Cardiac septum (tissue), 1 donor: ENCODE measurements at places on chromosomes 5 and 9. TPM values are rescaled to one million over a fixed set of nuclear protein-coding genes. Genes with fewer than 3 reads are reported as not detected.
A peak's percentile ranks its signal among the peaks of the same experiment; 100 is the strongest.

DNA sequence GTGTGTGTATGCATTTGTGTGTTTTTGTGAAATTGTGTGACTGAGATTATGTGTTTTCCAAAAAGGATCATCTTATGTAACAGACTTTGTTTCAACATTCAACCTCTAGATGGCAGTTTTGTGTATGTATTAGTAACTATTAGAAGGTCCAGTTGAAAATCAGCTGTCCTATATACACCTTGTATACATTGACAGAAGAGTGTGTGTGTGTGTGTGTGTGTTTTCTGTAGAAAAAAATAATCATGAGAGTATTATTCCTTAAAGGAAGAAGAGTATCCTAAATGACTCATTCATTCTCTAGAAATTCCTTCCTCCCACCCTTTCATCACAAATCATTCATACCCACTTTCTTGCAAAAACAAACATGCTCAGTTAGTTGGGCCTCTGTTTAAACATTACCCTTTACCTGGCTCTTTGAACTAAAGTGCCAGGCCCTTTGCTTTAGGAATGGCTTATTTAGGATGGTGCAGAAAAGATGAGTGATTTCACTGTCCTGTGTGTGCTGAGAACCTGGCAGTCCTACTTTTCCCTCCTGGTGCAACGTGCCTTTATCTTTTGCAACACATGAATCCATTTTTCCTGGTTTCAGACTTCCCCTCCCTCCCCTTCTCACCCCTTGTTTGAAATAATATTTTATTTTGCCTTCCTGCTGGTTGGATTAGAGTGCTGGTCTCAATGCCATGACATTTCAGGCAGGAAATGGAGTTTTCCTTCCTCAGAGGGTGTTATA, 152.2 kb downstream of the ARHGAP26 start:
- no peak for DNase-seq

Gene ZNG1A
- total RNA-seq: 15.5 TPM

- DNase-seq: peak; percentile 12
Observed at GRCh38 chr9:90012949-90013348, 408.1 kb downstream of the GADD45G start.

Gene DMRT2
- total RNA-seq: 0.19 TPM

Gene PFN3
- not detected for total RNA-seq

DNA sequence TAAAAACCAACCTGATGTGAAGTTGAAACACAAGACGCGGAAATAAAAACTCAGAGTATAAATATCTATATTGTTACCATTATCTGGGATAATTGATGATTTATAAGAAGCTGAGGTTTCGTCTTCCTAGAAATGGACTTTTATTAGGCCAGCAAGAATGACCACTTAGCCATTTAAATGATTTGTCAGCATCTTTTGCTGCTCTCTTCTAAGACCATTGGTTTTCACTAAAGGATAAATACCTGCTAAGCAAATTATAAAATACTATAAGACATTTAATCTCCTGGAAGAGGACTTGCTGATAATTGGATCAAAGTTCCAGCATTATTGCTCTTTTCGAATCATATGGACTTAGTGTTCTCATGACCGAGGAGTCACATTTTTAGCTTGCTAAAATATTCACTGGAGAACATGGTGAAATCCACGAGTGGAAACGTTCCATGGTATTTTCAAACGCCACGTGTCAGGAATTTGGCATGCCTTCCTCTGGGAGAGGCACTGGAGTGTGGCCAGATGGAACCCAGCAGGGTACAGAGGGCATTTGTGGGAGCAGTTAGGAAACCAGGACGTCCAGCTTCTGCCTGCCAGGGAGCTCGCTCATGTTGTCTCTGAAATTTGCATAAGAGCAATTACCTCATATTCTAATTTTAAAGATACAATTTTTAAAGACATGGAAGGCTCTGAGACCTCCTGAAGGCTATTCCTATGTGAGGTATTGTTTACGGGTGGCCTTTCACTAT, 43.1 kb downstream of the TNFAIP8 start:
- no peak for DNase-seq

DNA sequence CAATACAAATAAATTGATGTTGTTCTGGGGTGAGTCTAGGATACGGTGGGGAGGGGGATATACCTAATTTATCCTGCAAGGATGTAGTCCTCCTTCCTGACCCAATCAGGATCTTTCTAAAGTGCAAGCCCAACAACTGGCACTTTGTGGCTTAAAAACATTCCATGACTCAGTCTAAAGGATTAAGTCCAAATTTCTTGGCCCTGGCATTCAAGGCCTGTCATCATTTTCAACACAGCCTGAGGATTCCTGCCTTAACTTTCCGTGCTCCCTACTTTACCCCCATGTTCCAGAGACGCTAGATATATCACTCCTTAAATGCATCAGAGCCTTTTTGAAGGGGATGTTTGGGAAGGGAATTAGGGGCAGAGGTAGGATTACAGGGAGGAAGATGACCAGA, 1.0 kb downstream of the FAM221B start:
- no peak for DNase-seq

- DNase-seq: no peak
Observed at GRCh38 chr5:143614831-143615230, 197.1 kb upstream of the HMHB1 start.

DNA sequence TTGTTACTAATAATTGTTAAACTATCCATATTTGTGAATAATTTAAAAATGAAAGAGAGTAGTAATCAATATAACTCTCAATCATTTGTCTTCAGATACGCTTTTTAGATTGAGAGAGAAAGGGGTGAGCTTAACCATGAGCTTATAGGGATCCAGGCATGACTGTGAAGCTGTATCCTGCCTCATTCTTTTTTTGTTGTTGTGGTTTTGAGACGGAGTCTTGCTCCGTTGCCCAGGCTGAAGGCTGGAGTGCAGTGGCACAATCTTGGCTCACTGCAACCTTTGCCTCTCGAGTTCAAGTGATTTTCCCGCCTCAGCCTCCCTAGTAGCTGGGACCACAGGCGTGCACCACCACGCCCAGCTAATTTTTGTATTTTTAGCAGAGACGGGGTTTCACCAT, 44.0 kb downstream of the NIPAL4 start:
- peak; percentile 33 for DNase-seq

DNA sequence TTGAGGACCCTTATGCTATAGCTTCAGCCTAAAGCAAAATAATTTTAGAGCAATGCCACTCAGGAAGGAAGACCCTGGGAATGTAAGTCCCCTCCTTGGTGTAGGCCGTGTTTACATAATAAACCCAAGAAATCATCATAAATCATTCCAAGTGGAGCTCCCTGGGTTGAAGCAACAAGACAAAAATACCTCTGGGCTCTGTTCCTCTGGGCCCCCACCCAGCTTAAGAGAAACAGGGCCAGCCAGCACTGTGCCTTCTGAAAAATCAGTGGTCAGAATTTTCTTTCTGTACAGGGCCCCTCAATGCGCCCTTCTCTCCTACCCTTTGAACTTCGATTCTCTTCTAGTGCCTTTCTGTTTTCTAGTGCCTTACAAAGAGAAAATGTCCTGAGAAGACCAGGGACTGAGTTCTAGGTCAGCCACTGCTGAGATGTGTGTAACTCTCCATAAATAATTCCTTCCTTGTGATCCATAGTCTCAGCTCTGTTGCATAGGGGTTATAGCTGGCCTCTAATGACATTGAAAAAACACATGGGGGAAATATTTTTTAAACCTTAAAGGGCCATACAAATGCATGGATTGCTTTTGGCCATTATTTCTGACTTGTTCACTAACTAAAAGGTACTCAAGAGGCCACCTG, 101.0 kb downstream of the ADRB2 start:
- no peak for DNase-seq

GRCh38 chr5:17255471-17256021, 38.1 kb downstream of the BASP1 start:
- no peak for DNase-seq

- no peak for DNase-seq
Observed at GRCh38 chr5:152632360-152632759, 227.3 kb upstream of the NMUR2 start.

DNA sequence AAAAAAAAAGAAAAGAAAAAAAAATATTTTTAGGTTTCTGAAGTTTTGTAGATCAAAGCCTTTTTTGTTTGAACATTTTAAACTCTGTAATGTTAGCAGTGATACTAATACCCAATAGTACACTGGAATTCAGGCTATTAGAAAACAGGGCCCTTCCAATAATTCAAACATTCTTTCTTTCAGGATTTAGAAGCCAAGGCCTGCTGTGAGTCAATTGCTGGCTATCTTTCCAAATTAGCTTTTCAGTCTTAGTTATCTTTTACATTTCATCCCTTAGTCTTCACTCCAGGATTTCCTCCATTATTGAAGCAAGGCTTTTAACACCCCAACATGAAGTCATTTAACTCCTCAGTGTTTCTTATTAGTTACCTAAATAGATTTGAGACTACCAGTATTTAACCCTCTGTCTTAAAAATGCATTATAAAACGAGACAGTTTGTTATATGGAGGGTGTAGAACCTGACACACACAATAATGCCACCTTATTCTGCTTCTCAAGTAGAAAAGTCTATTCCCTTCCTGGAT, 951.9 kb upstream of the DMAC1 start:
- DNase-seq: no peak

GRCh38 chr5:168916852-168917251, 337.7 kb upstream of the PANK3 start:
- no peak for DNase-seq

DNA sequence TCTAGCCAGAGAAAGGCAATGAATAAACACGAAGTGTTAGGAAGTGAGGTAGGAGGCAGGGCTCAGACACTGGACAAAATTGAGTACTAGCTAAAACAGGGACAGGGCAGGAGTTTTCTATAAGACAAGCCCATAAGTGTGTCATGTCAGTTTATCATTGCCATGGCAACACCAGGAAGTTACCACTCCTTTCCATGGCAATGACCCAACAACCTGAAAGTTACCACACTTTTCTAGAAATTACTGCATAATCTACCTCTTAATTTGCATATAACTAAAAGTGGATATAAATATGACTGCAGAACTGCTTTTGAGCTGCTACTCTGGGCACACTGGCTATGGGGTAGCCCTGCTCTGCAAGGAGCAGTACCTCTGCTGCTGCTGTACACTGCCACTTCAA, 442.5 kb upstream of the COX7C start:
- DNase-seq: no peak

DNA sequence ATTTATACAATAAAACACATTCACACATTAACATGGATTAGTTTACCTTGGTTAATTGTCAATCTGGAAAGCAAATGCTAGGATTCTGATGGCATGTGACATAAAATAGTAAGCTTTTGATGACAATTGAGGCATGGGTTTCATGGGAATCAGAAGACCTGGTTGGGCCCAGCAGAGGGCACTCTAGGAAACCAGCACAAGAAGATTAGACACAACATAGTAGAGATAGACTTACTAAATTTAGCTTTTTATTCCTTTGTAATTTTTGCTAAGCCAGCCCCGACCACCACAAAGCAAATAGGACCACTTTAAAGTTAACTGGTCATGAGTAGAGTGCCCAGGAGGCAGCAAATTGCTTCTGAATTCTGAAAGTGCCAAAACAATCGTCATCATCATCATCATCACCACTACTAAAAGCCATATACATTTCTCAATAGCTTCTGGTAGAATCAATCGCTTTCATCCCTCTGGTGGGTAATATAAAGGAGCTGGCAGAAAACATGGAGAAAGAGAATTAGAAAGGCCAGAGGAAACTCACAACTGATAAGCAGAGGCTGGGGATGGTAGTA, 163.2 kb downstream of the ARRDC3 start:
- no peak for DNase-seq

DNA sequence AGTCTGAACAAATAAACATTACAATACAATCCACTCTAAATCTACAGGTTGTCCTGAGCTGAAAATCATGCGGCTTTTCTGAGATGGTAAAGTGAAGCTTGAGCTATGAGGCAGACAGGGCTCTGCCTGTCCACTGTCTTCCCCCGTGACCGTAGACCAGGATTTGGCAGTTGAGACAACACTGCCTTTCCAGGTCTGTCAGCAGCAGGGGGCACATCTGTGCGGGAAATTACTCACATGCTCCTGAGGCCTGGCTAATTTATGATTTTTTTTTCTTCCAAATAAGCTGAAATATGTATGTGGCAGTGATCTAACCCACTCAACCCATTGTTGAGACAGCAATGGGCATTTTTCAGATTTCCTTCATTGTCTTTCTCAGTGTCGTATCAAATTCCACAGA, 307.9 kb downstream of the FBXL7 start:
- peak; percentile 82 for DNase-seq

DNA sequence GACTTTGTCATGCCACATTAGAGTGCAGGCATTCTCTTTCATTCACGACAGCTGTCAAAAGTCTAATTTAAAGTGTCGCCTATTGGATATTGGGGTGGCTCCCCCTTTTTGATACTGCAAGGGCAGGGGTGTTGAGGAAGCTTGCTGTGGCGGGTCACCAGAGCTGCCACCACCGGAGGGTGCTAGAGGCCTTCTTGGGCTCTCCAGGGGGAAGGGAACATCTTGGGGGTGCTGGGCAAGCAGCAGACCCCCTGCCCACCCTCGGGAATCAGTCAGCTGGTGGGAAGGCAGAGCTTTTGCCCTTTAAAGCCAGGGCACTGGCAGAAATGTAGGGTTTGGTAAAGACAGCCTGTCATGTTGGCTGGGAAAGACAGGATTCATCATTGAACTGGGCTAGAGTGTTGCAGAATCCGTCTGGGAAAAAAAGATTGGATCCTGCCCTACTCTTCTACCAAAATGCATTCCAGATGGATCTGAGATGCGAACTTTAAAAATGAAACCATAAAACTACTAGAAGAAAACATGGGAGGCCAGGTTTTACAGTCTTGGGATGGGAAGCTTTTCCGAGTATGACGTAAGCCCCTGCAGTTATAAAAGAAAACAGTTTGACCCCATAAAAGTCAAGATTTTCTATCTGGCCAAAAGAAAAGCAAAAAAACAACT, 22.3 kb downstream of the COL5A1 start:
- no peak for DNase-seq

GRCh38 chr5:88288528-88289197, 20.0 kb upstream of the TMEM161B start:
- DNase-seq: no peak

DNA sequence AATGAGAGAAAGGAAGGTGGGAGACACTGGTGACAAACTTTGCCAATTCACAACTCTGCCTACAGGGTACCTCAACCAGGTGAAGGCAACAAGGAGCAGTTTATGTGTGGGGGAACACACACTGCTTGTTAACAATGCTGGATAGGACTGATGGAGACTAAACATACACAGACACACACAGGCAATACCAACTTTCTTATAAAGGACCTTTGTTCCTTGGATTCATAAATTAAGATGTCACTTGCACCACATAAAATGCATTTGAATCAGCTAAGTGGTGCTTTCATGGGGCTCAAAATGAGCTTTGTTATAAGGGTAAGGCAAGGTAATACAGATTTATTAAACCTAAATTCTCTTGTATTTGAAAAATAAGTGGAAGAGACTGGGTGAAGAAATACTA, 4.0 kb downstream of the TSTD2 start:
- DNase-seq: no peak

Gene SOX30
- 0.13 TPM for total RNA-seq

GRCh38 chr9:68560071-68560844, 19.6 kb upstream of the TMEM252 start:
- DNase-seq: peak; percentile 86

GRCh38 chr9:1320051-1320557, 269.9 kb downstream of the DMRT2 start:
- no peak for DNase-seq

Gene UNC13B
- total RNA-seq: 24.7 TPM
